ENCODE measurements at places on chromosomes 11 and 22.

DNA sequence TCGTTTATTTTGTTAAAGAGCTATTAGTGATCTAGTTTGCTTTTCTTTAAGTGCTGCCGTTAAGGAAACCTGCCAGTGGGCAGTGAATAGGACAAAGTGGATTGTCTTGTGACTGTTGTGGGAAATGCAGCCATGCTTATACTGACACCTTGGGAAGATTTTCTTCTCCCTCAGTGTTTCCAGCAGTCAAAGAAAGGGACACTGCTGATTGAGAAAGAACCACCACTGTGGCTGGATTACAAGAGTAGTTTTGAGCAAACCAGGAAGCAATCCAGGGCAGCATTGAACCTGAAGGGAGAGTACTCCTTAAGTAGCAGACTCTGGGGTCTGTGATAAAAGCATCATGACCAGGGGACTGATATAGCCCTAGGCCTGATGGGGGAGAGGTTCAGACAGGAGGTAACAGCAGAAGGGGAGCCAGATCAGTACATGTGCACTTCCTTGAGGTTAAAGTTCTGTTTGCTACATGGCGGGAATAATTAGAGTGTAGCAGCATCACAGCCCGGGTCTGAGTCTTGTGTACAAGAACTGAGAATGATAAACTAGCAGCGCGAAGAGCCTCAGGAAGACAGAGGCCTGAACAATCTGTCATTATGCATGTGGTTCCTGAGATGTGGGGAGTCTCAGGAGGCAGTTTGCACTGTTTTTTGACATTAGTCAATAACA, 167.8 kb downstream of the C11orf91 start:
- no peak for DNase-seq

- DNase-seq: peak; percentile 79
Observed at GRCh38 chr11:3920148-3920852, 64.8 kb downstream of the STIM1 start.

DNA sequence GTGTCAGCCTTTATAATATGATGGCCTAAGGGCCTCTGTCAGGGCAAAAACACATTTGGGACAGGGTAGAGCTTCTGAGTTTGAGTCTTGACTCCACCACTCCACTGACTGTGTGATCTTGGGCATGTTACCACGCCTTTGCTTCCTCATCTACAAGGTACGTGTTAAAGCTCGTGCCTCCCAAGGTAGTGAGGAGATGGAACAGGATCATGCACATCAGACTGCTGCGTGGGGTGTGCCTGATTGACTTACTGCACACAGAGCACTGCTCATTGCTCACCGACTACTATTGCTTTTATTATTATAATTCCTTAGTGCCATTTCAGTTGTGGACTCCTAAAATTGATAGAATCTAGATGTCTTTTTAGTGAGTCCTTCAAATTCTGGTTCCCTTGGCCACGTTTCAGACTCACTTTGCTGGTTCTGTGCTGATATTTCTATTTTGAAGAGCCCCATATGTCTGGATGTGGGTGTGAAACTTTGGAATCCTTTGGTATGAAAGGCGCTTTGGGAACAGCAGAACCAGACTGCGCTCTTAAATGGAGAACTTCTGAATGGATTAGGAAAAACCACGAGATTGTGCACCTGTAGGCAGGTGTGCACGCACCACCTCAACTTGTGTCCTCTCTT, 44.1 kb upstream of the RAB1B start:
- no peak for DNase-seq

DNA sequence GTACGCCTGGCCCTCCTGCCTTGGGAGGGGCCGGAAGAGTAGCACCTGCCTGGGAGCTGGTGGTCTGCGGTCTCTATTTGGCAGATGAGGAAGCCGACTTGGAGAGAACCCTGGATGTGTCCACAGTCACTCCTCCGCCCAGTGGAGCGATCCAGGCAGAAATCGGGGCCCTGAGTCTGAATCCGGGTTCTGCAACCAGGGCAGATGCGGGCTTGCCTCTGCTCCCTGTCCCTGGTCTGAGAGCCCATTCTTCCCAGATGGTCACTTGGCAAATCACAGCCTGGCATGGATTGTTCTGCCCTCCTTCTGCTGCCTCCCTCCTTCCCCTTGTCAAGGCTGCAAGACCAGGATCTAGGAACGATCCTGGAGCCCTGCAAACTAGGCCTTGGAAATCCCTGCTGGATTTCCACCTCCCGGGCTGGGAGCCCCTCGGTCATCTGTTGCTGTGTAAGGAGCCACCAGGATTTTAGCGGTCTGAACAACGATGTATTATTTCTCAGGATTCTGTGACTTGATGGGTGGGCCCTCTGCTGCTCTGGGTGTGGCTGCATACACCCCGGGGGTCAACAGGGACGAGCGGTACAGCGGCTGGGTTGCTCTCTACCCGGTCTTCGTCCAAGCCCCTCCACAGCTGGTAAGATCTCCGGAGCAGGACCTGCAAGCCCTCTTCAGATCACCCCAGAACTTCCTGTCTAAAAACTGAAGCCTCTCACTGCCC, 2.0 kb upstream of the ASCL2 start:
- no peak for DNase-seq

- DNase-seq: no peak
Observed at GRCh38 chr11:94525546-94526324, 13.5 kb downstream of the C11orf97 start.

DNA sequence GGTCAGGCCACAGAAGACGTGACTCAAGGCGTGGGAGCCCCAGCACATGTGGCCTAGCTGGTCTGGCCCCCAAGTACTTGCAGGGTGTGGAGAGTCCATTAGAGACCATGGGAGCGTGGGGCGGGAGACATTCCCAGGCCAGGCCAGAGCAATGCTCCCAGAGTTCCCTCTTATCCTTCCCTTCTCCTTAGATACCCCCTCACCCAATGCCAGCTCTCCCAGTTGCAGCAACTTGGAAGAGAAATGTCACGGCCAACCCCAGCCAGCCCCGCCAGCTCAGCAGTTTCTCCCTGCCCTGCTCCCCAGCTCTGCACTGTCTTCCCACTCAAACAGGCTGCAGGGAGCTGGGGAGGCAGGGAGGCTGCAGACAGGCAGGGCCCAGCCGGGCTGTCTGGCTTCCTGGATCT, 65.4 kb upstream of the TSPAN18 start:
- DNase-seq: no peak

DNA sequence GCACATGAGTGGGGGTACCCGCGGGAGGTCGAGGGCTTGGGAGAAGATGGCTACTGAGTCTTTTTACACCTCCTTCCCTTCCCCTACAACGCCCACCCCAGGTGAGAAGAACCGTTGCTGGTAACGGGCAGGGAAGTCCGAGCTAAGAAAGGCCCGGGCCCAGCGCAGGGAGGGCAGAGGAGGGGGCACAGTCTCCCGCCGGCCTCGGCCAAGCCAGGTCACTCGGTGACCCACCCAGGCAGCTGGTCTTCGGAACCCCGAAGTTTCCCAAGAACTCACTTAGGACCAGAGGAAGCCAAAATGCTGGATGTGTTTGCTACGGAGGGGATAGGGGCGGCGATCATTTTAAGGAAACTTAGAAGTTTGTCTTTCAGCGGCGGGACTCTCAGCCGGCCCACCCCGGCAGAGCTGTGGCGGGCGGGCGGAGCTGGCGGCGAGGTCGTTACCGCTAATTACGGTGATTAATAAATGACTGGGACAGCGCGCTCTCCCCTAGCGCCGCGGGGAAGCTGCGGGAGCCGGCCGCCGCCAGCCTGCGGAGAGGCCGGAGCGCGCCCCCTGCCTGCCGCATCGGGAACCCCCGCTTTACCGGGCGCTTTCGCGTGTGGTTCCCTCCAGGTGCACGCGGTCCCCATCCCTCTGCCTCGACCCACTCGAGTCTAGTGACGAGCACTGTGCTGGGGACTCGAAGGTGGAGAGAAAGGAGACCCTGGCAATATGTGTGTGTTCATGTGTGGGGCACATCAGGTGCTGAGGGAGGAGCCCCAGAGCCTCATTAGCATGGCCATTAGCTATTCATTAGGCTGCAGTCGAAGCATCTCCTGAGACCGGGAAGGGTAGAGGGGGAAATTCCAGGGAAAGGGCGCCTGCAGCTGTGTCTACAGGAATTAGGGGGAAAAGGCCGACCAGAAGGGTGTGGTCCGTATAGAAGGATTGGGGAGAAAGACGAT, 945 bp downstream of the ROBO3 start:
- DNase-seq: no peak
